ENCODE measurements at places on chromosomes 5 and 9.

DNA sequence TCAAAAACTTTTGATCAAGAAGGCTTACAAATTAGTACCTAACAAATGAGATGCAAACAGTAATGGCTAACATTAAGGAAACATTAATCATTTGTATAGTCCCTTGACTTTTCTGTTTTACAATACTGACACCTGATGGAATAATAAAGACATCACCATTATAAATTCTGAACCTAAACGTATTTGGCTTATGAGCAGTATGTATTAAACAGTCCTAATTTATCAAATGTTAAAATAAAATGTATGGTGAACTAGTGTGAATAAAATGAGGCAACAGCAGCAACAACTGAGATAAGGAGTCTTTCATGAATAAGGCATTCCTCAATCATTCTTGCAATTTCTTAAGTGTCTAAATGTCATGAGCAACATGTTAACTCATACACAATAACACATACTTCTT is 6.0 kb downstream of the PUM3 start:
- DNase-seq: no peak

DNA sequence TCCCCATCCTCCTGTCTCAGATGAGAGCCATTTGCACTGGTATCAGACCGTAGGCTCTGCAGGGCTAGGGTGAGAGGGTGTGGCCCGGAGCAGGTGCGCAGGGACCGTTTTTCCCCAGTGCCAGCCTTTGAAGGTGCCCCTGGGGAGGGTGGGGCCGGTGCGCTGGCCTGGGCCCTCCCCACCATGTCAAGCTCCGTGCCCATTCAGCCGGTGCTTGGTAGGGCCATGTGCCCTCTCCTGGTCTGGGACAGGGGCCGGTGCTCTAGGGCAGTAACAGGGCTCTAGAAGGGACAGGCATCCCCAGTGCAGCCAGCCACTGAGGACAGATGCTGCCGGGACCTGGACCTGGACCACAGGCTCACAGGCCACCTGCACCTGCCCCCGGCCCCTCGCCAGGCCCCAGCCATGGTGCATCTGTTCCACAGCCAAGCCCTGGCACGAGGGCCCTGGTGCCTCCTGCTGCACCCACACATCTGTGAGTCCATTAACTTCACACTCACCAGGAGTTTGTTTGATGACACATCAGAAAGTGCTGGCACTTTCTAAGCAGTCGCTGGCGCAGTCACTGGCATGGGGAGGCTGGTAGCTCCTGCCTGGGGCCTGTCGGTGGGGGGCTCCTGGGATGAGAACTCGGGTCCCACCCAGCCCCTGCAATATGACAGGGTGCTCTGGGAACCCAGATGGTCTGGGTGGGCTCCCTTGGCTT is 5.0 kb upstream of the QRFP start:
- no peak for DNase-seq

DNA sequence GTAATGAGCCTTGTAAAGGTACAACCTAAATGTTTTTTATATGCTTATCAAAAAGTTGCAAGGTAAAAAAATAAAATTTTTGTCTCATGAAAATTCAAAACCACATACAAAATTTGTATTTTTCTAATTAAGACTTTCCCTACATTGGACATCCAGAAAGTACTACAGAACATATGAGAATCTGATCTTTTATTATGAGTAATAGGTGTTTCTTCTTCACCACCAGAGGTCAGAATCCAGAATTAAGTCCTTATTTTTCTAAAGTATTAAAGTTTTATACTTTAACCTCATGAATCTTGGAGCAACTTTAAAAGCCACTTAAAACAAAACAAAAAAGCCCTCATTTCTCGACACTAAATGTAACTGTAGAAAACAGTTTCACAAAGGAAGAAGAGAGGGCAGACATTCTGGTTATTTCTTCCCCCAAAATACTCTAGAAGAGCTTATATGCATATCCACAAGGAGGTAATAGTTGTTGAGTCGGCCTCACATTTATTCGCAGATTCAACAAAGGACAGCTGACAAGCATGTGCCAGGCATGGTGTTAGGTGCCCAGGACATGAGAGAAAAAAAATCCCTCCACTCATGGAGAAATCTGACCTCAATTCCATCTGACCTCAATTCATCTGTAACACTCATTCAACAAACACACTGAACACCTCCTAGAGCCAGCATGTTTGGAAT is 69.3 kb downstream of the MLLT3 start:
- DNase-seq: no peak

DNA sequence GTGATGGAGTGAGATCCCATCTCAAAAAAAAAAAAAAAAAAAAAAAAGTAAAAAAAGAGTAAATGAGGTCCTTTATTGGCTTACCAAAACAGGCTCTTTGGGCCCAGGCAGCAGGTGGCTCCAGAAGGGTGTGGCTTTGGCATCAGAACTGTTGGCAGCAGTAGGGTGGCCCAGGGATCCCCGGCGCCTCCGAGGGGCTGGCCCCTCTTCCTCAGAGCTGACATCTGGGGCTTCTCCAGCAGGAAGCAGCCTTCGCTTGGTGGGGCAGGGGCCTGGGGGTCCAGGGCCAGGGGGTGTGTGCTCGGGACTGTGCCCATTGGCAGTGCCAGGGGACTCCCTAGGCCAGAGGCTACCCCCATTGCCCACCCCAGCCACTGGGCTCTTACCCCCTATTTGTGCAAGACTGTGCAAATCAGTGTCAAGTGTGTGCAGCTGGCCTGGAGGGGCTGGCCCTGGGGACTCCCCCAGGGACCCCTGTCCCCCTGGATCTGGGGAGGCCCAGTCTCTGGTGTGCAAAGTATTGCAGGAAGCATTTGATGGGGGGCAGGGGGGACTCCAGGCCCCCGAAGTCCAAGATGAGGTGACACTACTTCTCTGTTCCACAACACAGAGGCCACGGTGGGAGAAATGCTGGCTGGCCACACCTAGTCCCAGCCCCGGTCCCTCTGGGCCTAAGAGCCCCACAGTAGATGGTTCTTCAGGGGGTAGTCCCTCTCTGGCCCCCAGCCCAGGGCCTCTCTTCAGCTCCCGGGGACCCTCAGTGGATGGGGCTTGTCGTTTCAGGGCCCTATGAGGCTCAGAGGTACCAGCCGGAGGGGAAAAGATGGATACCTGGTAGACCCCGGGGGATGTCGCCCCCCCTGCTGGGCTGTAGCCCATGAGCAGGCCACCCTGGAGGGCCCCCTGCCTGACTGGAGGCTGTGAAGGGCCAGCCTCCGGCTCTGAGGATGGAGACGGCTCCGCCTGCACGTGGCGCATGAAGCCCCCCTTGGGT is 4.7 kb upstream of the STOML2 start:
- DNase-seq: no peak

- no peak for DNase-seq
Measured at GRCh38 chr9:79246170-79246569, 325.6 kb upstream of the TLE4 start.

- DNase-seq: no peak
Measured at GRCh38 chr9:81517954-81518353, 171.4 kb downstream of the TLE1 start.
